AG04449 (cell line): ENCODE measurements at places on chromosomes 1 and 21.

DNA sequence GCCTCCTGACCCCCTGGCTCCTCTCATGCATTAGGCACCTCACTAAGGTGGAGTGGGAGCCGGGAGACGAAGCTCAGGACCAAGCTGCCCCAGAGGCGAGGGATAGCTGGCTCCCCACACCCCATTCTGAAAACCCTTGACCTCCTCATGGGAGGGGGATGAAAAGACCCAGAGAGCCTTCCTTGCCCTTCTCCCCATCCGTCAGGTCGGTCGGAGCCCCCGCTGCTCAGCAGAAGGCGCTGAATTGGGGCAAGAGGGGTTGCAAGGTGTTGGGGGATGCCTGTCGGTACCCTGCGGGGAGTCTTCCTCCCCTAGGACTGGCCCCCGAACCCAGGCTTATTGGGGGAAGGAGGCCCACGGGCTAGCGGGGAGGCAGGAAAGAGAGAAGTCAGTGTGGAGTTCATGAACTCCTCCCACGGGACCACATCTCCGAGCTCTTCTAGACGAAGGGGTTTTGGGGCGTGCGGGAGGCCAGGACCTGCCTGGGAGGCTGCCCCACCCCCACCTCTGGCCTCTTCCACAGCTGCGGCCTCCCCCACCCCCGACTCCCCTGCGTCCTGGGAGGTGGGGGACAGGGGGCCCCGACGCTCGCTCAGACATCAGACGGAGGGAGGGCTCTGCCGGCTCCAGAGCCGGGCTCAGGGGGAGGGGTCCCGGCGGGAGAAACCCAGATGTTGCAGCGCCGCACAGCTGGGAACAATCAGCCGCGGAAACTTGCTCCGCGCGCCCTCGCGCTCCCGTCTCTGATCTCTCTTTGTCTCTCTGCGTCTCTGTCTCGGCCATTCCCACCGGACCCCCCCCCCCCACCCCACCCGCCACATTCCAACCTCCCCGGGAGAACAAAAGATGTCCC lies 719 bp downstream of the MFAP2 start:
- no peak for DNase-seq

DNA sequence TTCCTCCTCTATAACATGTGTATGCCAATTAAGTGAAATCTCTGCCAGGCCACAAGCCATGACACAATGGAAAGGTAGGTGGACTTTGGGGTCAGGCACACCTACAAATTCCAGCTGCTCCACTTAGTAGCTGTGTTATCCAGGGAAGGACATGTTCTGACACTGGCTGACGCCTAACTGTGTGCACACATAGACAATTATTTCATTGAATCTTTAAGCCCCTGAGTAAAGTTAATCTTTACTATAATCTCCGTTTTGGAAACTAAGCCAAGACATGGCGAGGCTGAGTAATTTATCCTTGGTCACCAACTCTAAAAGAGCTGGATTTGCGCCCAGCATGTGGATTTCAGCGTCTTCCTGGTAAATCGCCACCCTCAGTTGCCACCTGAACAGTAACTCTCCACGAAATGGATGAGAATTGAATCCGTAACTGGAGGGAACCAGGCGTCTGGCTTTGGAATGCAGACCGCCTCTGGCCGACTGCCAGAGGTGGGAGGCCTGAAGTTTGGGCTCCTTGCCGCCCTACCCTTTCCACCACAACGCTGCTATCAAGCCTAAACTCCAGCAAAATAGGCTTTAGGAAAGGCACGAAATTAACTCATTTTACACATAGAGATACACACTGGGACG lies 888 bp upstream of the SNRPE start:
- no peak for DNase-seq

DNA sequence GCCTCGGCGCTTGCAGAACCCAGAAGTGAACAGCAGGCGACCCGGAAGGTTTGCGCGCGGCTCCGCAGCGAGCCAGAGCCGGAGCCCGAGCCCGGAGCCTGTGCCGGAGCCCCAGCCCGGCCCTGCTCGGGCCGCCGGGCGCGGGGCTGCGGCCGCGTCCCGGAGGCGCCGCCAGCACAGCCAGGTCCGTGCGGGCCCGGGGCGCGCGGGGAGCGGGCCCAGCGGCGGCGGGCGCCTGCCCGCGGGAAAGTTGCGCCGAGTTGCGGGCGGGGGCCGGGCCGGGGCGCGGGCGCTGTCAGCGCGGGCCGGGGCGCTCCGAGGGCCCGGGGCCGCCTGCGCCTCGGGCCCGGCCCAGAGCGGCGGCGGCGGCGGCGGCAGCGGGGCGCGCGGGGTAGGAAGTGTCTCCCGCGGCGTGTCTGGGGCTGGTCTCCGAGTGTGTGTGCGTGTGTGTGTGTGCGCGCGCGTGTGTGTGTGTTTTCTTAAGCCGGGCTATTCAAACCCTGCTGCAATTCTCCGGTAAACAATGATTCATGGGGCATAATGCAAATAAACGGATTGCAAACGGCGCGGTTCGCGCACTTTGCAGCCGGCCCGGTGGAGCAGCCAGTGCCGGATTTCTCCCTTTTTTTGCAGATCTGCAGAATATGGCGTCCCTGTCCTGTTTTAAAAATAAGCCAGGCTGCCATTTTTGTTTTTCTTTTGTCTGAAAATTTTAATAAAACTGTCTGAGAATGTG lies at the start of gene ZNF362:
ZNF362 (plus strand) TSS at position 22 of the 736 bp plus-strand sequence. CDS start 14,083 bp downstream, outside the sequence.
- DNase-seq = no peak

DNA sequence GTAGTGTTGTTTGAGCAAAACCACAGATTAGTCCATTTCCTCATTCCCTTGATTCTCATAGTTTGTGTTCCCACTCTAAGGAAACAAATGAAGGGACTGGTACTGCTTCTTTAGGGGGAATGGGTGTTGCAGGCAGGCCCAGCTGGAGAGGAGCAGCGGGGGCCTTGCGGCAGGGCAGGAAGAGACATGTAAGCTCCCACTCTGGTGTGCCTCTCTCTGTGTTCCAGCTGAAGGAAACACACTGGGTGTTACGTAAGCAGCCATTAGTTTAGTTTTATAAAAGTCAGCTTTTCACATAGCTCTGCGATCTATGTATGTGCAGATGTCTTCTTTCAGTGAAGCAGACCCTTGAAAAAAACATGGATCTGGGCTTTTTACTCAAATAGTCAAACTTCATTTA lies 99.5 kb downstream of the CACHD1 start:
- no peak for DNase-seq

- no peak for DNase-seq
These were observed 1312.2 kb downstream of the PLA2G4A start for GRCh38 chr1:188140958-188141357.

GRCh38 chr1:12555411-12556367 lies 62.3 kb downstream of the DHRS3 start:
- no peak for DNase-seq

DNA sequence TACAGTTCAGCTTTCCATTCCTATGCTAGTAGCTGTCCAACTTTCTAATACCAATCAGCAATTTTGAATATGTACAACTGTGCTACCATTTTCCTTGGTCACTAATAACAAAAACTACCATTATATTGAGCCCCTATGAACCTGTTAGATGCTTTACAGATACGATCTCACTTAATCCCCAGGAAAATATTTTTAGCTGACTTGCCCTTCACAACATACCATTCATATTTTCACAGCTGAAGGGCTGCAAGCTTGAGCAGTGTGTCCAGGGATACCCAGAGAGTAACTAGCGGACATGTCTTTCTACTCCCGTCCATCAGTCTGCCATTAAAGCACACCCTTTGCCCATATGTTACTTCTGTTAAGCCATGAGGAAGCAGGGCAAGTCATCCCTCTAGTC lies 140.5 kb downstream of the SPATA46 start:
- DNase-seq = no peak

- no peak for DNase-seq
These were observed 77.7 kb upstream of the DSCAM start for GRCh38 chr21:40924641-40925040.

GRCh38 chr1:11982010-11982392 lies 1.8 kb downstream of the MFN2 start:
- no peak for DNase-seq

- DNase-seq = no peak
These were observed 69.4 kb upstream of the SAMSN1 start for GRCh38 chr21:14615359-14615974.

- DNase-seq = no peak
These were observed 87.5 kb downstream of the COL24A1 start for GRCh38 chr1:86068841-86069756.

DNA sequence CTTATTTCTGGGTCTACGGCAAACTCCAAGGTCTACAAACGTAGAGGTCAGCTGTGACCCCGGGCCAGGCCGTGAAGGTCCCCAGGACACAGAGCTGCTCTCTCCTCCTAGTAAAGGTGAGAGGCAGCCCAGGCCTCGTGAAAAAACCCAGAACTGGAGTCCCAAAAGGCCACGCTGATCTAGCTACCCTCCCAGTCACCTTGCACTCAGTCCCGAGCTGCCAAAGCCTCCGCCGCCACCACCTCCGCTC lies 125 bp downstream of the ATP5PF start:
- DNase-seq = no peak

DNA sequence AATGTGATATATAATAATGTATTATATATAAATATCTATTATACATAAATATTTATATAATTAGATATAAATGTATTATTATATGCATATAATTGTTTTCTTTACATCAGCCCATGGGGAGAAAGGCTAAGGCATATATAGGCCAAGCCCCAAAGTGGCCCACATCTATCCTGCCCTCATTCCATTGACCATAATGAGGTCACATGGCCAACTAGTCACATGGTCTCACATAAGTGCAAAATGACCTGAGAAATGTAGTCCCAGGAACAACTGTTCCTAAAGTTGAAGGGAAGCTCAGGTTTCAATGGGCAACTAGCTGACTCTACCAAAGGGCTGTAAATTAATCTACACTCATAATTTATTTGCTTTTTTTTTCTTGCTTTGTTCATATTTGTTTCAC lies 14.5 kb upstream of the CCDC185 start:
- DNase-seq = no peak

DNA sequence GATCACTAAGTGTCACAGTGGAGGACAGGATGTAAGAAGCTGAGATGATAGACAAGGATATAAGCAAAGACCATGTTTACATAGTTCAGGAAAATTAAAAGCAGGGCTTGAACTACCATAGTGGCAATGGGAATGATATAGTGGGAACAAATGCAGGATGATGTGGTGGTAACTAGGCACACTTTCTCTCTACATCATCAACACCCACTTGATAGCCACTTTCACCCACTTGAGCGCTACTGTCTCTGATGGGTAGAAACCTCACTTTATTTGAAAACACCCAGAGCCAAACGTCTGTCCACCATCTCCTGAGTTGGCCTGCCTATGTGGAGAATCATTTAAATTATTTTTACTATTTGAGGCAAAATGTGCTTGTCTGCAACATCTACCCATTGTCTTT lies 305.0 kb upstream of the ST6GALNAC5 start:
- no peak for DNase-seq

GRCh38 chr1:239185245-239185619 lies 201.1 kb upstream of the CHRM3 start:
- DNase-seq = no peak

DNA sequence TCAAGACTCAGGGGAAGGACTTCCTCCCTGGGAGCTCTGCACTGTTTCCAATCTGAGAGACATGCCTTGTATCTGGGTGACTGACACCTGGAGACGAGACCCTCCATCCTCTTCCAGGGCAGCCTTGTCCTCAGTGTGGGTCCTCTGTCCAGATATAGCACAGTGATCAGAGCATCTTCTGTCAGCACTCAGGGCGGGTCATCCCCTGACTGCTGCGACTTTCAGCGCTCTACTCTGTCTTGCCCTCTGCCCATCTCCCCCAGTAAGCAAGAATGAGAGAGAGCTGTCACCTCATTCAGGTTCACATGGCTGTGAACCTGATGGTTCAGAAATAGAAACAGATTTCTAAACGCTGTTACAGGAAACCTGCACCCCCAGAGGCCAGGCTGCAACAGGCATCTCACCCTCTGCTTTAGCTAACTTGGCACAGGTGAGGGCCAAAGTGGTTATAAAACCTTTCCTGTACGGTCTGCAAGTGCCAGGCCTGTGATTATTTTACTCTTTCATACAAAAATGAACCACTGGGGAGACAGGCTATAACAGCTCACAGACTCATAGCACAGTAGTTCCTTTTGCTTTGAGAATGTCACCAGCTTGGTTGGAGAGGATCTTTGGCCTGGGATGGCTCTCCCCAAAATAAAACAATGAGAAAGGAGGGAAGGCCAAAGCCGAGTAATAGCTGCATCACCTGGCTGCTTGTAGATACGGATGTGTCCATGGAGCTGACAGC lies 11.4 kb upstream of the TENT5C start:
- DNase-seq = no peak

DNA sequence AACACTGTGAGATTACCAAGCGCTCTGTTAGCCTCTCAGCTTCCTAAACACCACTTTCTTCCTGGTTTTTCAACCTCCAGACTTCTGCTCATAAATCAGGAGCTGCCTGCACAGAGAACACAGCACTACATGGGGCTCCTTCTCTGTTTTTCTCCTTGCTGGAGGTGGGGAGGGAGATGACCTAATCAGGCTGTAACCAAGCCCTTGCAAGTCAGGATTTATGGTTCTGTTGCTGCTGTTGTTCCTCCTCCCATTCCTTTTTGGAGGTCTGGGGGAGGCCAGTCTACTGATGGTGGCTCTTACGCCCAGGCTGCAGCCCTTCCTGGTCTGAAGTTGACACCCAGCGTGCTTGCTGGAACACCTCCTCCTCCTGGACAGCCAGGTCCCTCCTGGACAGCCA lies 80.9 kb upstream of the AJAP1 start:
- no peak for DNase-seq

DNA sequence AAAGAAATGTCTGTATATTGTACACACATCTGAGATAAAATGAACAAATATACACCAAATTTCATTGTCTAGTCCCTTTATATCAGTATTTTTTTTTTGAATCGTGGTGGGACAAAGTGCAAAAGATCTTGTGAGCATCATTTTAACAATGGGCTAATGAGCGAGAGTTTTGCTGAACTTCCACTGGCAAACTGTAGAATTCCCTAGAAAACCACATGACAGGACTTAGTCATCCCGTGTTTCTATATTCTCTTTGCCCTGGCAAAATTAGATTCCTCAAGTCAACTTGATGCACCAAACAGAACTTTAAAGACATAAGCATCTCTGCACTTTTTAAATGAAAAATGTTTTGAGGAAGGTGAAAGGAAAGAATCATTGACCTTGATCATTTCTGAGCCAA lies 488.2 kb upstream of the PTBP2 start:
- no peak for DNase-seq

GRCh38 chr1:11654939-11655808 lies 497 bp downstream of the FBXO44 start:
- DNase-seq = no peak

DNA sequence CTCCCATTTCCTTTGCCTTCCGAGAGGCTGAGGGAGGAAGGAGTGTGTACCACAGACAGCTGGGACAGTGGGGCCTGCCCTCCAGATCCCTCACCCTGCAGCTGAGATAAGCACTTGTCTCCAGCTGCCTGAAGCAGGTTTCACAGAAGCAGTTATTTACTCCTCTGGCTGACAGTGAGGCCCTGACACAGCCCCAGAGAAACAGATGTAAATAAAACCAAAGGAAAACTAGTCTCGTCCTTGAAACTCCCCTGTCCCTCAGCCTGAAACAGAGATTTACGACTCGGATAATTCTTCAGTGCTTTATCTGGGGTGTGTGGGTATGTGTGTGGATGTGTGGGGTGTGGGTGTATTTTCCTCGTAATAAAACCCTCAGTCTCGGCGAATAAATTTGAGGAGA lies 181.1 kb downstream of the IGSF21 start:
- no peak for DNase-seq

GRCh38 chr1:56115701-56116100 lies 463.7 kb downstream of the PLPP3 start:
- no peak for DNase-seq
